ENCODE measurements at places on chromosomes 5 and 9. TPM values are rescaled to one million over a fixed set of nuclear protein-coding genes. Genes with fewer than 3 reads are reported as not detected.

P4HA2 gene
- 85.2 TPM for total RNA-seq

GRCh38 chr5:172777881-172778814 is 7.2 kb upstream of the DUSP1 start:
- ATAC-seq = peak; percentile 66

SLC45A2 gene
- 1.9 TPM for total RNA-seq

DNA sequence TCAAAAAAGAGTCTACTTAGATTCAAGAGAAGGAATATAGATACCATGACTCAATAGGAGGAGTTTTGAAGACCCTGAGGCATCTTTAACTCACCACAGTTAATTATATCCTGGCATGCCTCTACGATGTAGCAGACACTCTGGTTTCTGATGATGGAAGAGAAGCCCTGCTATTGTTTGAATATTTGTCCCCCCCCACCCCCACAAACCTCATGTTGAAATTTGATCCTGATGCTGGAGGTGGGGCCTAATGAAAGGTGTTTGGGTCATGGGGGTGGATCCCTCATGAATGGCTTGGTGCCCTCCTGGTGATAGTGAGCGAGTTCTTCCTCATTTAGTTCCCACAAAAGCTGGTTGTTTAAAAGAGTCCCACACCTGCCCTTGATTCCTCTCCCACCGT is 147.9 kb upstream of the TBCA start:
- no peak for ATAC-seq

DNA sequence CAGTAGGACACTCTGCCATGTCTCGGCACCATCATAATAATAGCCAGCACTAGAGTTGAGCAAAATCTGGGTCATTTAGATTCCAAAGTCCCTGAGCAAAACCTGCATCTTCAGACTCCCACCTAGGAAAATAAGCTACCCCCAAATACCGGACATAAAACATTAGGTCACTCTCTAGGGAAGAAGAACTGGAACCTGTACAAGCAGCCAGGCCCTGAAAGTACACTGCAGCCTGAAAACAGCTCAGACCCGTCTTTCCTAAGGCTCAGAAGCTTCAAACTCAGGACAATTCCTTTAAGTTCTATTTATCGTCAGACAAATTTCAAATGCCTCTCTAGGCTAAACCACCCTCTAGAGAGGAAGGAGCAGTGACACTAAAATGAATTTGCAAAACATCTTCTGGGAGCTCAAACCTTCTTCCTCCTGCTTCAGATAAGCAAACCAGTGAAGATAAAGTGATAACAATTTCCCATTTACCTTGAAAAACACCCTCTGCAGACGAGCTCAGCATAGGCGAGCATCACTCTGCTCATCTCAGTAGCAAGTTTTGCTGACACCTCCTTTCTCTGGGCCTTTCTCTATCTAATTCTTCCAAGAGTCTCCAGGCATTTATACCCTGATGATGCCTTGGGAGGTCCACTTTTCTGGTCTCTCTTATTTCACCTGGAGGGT is 34.0 kb downstream of the ADAM19 start:
- ATAC-seq = peak; percentile 48

GRCh38 chr9:75120686-75121085 is 32.4 kb downstream of the OSTF1 start:
- no peak for ATAC-seq

DNA sequence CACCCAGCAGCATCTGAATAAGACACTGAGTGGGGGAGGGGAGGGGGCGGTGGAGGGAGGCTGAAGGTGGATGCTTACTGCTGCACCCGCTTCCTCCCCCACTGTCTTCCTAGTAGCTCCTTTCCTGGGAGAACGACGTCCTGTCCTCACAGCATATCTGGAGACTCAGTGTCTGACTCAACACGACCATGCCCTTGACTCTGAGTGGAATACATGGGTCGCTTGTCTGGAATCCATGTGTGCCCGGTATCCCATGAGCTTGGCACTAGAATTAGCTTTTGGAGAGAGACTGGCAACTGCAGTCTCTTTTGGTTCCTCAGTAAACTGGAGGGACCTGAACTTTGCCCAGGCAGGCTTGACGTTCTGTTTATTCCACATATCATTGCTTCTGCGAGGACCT is 125.4 kb upstream of the FAM120A start:
- ATAC-seq = no peak

GRXCR2 gene
- total RNA-seq = not detected

DNA sequence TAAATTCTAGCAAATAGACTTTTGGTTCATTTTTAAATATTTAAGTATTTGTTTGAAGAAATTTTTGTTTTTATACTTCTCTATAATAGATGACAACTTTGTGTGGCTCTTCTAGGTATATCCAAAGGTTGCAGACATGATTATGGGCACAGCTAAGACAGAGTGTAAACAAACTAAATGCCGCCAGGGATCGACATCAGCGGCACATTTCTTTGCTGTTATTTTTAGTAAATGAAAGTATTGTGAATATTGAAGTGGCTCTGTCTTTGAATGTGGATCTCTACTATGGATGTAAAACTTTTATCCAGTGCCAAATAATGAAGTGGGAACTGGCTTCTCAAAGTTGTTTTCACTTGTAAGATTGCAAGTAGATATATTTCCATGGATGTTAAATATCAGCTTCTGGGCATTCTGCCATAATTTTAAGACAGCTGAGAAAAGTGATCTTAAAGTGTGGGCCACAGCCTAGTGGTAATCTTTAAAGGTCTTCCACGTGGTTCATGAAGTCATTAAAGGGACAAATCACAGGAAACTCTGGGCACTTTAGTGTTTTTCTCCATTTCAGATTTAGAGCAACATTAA is 589.9 kb downstream of the ZNF608 start:
- ATAC-seq = no peak

- peak; percentile 33 for ATAC-seq
These were observed 67.4 kb downstream of the CTSL start for GRCh38 chr9:87793292-87793691.

ADGRD2 gene
- total RNA-seq = 0.38 TPM

GRCh38 chr9:121278477-121279261 is 10.7 kb downstream of the GSN start:
- ATAC-seq = peak; percentile 82

- peak; percentile 14 for ATAC-seq
These were observed 38.1 kb upstream of the IL17B start for GRCh38 chr5:149416987-149417710.

TSSK1B gene
- total RNA-seq = 0.46 TPM

FOXD1 gene
- 3.1 TPM for total RNA-seq

GRCh38 chr5:166358127-166358830 is 1933.2 kb upstream of the WWC1 start:
- no peak for ATAC-seq

DNA sequence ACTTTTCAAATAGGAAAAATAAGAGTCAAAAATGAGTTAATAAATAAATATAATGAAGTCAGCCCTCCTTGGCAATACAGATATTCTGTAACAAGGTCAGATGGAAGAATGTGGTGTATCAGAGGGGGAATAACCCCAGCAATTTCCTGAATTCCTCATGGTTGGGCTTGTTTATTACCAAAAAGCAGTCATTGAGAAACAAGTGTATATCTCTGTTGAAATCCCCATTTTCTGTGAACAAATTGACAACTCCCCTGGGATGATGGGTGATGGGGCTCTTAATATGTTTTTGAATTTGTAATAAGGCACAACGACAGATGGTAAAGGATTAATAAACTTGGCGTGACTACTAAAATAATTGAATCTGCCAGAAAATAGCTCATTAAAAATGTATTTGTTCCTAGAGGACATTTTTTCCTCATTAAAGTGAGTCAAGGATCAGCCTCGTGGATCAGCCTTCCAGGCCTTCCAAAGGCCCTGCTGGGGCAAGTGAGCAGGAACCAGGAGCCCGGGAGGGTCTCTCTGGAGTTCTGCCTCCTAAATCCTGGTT is 34.2 kb downstream of the THBS4 start:
- peak; percentile 40 for ATAC-seq

- ATAC-seq = no peak
These were observed 176.3 kb downstream of the GDNF start for GRCh38 chr5:37663538-37663937.

PCDHA11 gene
- 0.66 TPM for total RNA-seq

FAM169A gene
- total RNA-seq = 0.11 TPM

DNA sequence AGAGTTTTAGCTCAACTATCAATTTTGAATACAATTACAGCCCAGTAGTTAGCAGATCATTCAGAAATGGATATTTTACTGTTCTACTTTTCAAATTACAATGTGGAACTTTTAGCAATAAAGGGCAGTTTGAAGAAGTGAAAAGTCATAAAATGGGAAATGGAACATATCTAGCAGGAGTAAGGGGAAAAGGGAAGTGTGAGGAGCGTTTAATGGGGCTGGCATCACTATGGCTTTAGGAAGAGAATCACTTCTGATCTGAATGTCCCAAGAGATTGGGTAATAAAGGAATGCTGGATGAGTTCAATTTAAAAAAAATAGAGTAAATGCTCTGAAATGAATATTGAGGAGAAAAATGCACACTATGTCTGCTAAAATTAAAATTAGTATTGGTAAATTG is 77.4 kb downstream of the ATPSCKMT start:
- ATAC-seq = no peak

SPATA24 gene
- 10.8 TPM for total RNA-seq

OTP gene
- 0.27 TPM for total RNA-seq

GRCh38 chr9:135521608-135522095 is 412 bp downstream of the LCN1 start:
- no peak for ATAC-seq

SLC36A3 gene
- total RNA-seq = not detected

GRCh38 chr5:59725392-59725767 is 168.1 kb downstream of the PDE4D start:
- peak; percentile 43 for ATAC-seq

- no peak for ATAC-seq
These were observed 347.1 kb downstream of the EBF1 start for GRCh38 chr5:158752656-158752973.

DNA sequence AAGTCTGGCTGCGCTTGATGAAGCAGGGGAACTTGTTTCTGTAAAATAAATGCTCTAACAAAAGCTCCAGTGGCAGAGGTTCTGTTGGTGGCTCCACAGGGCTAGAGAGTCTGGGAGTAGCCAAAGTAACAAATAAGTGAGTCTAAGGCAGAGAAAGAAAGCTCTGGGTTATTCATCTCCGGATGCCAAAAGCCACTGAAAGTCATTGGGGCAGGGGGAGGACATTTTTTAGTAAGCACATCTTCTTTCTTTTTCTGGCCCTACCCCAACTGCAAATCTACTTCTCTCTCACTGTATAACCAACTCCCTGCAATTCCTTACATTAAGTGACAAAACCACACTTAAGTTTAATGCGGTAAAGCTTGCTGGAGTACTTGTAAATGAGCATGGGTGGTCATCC is 141.6 kb downstream of the INSYN2B start:
- no peak for ATAC-seq

GRCh38 chr5:132228241-132229035 is 785 bp upstream of the P4HA2 start:
- no peak for ATAC-seq

DNA sequence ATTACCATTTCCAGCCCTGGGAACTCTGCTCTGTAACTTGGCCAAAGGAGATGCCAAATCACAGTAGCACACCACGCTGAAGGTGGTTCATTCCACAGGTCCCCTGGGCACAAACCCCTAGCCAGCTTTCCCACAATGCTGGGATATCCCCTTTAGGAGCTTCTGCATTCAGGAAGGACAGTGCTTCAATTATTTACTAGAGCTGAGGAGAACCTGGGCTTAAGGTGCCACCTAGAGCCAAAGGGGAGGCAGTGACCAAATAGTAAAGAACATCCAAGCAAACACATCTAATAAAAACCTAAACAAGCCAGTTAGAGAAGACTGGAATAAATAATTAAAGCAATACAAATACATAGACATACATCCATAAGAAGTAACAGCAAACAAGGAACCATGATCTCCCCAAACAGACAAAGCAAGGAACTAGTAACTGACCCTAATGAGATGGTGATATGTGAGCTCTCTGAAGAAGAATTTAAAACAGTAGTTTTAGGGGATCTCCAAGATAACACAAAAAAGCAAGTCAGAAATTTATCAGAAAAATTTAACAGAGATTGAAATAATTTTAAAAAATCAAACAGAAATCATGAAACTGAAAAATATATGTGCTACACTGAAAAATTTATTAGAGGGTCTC is 14.6 kb downstream of the KIF4B start:
- ATAC-seq = no peak

GRCh38 chr5:179839328-179840256 is 18.9 kb downstream of the SQSTM1 start:
- ATAC-seq = peak; percentile 4

- no peak for ATAC-seq
These were observed 367.7 kb upstream of the PRR16 start for GRCh38 chr5:120096413-120096812.

NUDT12 gene
- 11.9 TPM for total RNA-seq

DNA sequence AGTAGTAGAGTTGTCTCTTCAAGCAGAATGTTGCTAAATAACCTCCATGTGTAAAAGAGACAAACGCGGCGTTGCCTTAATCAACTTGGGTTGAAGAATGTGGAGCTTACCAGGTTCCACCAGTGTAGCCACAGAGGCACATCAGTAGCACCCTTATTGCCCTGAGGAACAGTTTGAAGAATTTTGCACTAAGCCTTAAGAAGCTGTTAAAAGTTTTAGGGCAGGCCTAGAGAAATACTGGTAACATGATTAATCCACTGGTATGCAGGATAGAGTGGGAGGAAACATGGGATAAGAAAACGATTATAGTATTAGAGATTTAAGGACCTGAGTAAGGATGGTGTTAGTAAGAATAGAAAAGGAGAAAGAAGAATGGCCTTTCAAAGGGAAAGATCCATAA is 100.6 kb downstream of the ZCCHC7 start:
- no peak for ATAC-seq

DNA sequence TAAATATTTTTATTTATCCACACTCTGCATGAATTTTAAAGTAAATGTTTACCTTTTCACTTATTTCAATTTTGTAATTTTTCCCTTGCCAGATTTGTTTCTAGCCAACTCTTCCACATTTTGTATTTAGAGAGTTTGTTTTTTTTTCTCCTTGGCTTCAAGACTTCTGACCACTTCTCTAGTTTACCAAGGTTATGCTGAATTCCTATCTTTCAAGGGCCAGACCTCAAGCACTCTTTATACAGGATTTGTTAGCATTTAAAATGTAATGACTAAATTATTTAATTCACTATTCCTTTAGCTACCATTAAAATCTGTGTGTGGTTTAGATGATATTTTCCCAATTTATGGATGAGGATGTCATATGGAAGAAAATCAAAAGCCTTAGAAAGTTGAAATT is 42.5 kb downstream of the MEF2C start:
- no peak for ATAC-seq

- ATAC-seq = no peak
These were observed 234.5 kb downstream of the ADAMTSL1 start for GRCh38 chr9:18708429-18708828.

DNA sequence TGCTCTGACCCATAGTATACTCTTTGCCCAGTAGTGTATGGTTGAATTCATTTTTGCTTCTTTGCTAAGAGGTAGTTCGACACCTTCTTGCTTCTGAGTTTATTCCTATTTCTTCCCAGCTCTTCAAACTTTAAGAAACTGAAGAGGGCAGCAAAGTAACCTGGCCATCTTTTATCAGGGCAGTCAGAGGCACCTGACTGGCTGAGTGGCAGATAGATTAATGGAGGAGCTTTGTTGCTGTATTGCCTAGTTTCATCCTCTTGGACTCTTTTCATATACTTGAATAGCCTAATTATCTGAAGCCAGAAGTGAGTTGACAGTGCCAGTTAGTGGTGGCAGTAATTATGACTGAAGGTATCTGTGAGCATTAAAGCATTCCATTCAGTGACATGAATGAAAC is 82.5 kb downstream of the UHRF2 start:
- no peak for ATAC-seq

GABRA1 gene
- total RNA-seq = 0.68 TPM
